ENCODE measurements at places on chromosomes 13 and 19. TPM values are rescaled to one million over a fixed set of nuclear protein-coding genes. Genes with fewer than 3 reads are reported as not detected.

The NCR1 gene
- 0.57 TPM for total RNA-seq

The TTC9B gene
- total RNA-seq: not detected

The ZNF681 gene
- 1.3 TPM for total RNA-seq

DNA sequence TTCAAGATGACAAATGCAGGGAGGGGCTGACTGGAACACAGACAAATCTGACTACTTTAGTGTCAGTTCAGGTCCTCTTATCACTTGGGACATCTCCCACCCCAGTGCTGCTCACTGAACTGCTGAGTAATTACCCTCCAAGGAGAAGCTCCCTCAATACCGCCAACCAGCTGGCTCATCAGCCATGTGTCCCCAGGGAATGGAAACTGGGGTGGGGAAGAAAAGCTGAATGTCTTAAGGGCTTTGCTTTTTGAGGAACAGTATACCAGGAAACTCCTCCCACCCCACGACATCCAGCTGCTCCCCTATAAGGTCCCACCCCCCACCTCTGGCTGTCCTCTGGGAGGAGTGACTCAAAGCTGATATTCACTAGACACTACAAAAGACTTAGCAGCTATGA lies 2.0 kb downstream of the ZNF823 start:
- peak; percentile 66 for DNase-seq

DNA sequence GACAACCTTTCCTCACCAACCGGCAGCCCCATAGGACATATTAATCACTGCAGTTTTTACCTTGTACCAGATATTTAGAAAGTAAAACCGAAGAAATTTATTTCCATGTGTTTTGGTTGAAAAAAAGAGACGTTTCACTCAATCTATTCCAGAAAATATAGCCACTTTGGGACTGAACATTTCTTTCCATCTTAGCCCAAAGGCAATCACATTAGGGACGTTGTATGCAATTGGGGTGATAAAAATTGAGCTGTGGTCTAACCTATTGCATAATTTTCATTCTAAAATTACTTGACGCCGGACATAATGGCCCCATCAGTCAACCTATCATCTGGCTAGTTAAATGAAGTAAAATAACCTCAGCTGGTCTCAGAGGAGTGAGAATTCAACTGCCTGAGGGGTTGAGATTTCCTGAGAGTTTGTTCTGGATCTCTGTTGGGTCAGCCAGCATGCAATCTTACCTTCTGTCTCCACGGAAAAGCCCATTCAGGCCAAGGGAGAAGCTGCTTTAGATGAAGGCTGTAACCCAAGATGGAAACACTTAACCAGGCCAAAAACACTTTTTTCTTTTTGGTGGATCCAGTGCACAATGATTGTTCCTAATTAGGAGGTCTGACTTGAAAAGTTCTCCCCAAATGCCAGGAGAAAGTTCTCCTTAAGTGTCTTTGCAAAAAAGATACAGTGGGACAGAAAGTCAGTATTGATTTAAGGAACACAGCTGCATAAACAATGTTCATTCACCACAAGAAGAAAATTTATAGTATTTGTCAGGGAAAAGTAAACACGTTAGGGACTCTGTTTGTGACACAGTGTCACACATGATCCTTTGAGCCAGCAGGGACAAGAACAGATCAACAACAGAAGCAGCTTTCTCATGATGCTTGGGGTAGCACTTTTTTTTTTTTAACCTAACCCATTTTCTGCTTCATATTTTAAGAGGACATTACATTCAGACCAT lies 34.1 kb downstream of the DLEU7 start:
- DNase-seq: no peak

- DNase-seq: no peak
Measured at GRCh38 chr19:39183104-39183503, 13.7 kb upstream of the NCCRP1 start.

GRCh38 chr19:39927524-39928356 lies 6.7 kb downstream of the FCGBP start:
- DNase-seq: no peak

GRCh38 chr19:17329366-17330261 lies 5.0 kb downstream of the ANO8 start:
- DNase-seq: no peak

GRCh38 chr13:34933786-34934185 lies 8.3 kb upstream of the NBEA start:
- no peak for DNase-seq

DNA sequence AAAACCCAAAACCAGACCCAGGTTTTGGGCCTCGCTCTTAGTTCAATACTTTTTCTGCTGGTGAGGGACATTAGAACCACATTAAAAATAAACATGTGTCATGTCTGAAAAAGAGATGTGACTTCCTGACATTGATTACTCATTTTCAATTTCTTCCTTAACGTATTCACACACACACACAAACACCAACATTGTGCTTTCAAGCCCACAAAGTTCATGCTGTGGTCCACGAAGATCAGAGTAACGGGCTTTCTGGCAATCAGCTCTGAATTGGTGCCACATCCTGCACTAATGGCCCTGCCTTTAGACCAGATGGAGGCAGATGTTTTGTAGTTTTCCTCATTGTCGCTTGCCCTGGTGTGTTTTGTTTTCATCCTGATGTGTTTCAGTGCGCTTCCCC lies 47.9 kb upstream of the POMP start:
- DNase-seq: no peak

All from right cardiac atrium (tissue), 5 donors.